ENCODE measurements at places on chromosomes 2 and 18.

GRCh38 chr2:74333175-74333574 lies 10.0 kb downstream of the SLC4A5 start:
- no peak for DNase-seq

DNA sequence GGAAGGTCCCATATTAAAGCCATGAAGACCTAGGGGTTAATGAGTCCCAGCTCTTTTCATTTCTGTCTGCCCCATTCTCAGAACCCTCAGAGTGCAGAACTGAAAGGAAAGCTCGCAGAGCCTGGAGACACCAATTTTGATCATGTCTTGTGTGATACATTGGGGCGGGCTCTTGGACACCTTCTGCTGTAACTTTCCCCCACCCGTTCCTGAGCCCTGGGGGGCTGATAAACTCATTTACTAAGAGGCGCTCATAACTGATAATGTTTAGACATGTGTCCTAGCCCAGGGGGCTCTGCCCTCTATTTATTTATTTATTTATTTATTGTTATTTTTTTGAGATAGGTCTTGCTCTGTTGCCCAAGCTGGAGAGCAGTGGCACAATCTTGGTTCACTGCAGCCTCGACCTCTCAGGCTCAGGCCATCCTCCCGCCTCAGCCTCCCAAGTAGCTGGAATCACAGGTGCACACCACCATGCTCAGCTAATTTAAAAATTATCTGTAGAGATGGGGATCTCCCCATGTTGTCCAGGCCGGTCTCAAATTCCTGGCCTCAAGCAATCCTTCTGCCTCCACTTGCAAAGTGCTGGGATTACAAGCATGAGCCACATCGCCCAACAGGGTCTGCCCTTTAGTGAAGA lies 72.4 kb upstream of the HAAO start:
- no peak for DNase-seq

- DNase-seq: no peak
Measured at GRCh38 chr2:19426941-19427340, 68.5 kb upstream of the OSR1 start.

DNA sequence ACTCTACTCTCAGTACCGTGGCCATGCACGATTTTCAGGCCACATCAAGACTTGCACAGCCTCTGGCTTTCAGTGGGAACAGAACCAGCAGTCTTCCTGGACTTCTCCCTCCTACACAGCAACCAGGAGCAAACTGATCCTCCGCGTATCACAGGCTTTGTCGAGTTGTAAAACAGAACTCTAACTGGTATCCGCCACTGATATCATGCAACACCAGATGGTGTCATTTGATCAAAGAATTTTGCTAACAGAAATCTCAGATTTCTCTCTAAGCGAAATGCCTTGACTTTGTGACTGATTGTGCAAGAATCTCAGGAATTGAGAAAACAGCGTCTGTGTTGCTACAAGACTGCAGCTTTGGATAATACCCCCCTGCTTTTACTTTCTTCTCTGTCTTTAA lies 85.7 kb downstream of the COPS8 start:
- DNase-seq: no peak

GRCh38 chr2:192087398-192087958 lies 107.3 kb downstream of the TMEFF2 start:
- no peak for DNase-seq

- no peak for DNase-seq
Measured at GRCh38 chr2:136127356-136127755, 9.4 kb upstream of the CXCR4 start.

GRCh38 chr2:196555726-196556125 lies 83.8 kb upstream of the CCDC150 start:
- no peak for DNase-seq

DNA sequence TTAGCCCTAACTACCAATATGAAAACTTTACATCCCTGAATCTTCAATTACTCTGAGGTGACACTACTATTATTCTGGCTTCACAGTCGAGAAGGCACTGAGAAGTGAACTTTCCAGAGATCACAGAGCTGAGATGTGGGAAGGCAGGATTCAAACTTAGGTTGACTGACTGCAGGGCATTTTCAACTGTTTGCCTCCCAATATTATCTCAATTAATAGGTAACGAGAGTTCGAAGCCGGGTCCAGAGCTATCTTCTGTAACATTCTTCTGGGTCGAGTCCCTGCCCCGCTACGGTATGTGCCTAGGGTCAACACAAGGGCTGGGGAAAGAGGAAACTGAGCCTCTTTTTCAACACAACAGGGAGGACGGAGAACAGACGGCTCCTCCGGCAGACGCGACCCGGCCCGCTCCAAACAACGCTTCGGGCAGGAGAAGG lies 740 bp downstream of the CHMP3 start:
- DNase-seq: no peak

DNA sequence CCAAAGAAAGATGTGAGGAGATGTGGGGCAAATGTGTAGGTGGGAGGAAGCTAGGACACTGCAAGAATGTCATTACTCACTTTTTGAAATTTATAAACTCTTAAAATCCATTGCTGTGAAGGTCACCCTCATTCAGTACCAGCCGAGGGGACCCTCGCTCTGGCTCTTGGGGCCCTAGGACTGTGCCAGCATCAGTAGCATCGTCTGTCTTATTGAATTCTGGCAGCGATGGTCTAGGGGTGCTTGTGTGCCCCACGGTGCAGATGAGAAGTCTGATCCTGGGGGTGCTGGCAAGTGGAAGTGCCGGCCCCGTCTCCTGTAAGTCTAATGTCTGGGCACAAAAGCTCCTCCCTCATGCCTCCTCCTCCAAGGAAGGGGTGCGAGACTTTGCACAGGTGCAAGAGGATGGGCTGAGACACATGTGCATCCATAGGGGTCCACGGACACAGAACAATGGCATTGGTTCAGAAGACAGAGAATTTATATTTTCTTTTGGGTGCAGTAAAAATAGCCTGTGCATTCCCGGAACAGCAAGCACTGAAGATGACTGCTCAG lies 266.7 kb upstream of the HDAC4 start:
- DNase-seq: no peak

Measured in stimulated activated CD8-positive, alpha-beta memory T cell treated with anti-CD3 and anti-CD28 coated beads, Interleukin-4, amount 100 ng/mL, for 1 hour (primary cell).